GM18507 (cell line): ENCODE measurements at places on chromosomes 5 and 9.

- no peak for DNase-seq
These were observed 141.9 kb downstream of the NPR3 start for GRCh38 chr5:32852976-32853375.

- no peak for DNase-seq
These were observed 26.5 kb upstream of the CLPTM1L start for GRCh38 chr5:1371218-1371971.

GRCh38 chr5:56094579-56095361, 100.0 kb upstream of the IL6ST start:
- no peak for DNase-seq

DNA sequence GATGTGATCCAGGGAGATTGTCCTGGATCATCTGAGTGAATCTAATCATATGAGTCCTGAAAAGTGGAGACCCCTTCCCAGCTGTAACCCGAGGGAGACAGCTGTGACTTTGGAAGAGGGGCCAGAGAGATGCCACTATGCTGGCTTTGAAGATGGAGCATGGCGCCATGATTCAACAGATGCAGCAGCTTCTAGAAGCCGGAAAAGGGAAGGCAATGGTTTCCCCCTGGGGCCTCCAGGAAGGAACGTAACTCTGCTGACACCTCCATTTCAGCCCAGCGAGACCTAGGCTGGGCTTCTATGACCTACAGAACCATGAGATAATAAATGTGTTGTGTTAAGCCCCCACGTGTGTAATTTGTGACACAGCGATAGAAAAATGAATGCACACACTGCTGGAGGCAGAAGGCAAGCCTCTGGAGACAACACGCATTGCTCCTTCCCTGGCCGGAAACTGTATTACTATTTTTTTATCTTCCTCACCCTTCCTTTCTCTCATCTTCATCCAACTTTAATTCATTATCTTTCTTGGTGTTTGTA, 16.6 kb upstream of the SARDH start:
- no peak for DNase-seq

DNA sequence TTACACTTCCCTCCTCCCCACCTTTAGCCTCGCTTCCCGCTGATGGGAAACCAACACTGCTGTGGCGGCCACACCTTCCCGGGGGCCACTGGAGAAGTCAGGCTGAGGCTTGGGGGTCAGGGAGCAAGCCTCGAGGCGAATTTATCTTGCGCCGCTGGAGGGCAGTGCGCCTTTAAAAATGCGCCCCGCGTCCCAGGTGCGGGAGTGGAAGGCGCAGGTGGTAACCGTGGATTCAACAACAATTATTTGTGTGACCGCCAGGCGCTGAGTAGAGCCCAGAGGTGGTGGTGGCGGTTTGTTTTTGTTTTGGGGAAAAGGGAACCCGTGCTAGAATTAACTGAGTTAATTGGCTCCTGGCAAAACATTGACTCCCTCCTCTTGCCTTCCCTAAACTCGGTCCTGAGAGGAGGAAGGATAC, 1.1 kb downstream of the CFAP77 start:
- peak; percentile 51 for DNase-seq

- DNase-seq: no peak
These were observed 43.5 kb upstream of the ANKDD1B start for GRCh38 chr5:75567710-75568109.

DNA sequence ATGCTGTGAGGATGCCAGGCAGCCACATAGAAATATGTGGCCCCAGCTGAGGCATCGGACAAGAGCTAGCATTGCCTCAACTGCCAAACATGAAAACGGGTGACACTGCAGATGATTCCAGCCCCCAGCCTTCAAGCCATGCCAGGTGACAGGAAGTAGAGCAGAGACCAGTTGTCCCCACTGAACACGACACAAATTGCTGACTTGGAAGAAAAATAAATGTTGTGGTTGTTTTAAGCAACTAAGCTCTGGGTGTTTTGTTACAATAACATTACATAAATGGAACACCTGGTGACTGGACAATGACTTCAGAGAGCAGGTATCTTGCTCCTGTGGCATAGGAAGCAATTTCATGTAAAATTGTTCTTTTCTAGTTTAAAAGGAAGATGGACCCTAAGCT, 154.2 kb downstream of the KIF4B start:
- DNase-seq: no peak

- DNase-seq: no peak
These were observed 449.0 kb downstream of the CCDC171 start for GRCh38 chr9:16001856-16002255.

DNA sequence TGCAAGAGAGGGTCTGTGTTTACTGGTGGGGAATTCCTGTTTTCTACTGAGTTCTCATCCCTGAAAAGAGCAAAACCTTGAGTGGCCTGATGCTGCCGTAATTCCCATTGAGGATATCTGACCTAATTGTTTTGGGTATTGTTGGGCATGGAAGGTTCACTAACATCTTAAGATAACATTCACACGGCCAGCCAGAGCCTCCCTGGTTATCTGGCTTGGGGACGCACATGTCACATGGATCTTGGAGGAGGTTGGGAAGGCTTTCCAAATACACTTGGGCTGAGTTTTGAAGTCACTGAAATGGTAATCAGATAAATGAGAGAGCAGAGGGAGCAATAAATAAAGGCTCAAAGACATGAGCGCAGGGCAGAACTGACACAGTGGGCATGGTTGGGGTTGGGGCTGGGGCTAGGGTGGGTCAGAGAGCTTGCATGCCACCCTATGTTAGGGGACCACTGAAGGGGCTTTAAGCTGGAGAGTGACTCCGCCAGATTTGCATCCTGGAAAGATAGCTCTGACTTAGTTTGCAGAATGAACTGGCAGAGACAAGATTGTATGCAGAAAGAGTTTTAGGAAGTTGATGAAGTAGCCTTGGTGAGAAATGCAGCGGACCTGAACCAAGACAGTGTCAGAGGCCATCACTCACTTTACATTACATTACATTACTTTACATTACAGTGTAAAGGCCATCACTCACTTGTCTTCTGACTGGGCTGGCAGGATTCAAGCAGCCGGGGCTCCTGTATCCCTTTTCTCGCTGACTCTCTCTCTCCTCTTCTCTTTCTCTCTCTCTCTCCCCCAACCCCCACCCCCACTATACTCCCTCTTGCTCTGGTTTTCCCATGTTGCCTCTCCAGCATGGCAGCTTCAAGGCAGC, 24.2 kb downstream of the SLC1A1 start:
- DNase-seq: no peak

GRCh38 chr9:87206064-87206661, 258.9 kb upstream of the GAS1 start:
- DNase-seq: no peak

DNA sequence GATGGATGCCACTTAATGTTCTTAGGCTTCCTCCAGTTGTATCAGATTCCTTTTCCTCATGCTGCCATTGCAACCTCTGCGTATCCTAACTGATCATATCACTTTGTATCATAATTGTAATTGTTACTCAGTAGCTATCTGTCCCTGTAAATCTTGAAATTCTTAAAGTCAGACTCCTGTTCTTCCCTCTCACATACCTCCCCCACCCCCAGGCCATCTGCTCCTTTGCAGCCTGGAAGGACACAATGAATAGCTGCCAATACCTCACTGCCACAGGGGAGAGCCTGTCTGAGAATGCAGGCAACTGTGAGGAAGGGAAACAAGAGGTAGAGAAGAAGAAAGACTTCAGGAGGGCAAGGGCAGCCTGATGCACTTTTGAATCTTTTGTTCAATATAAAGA, 228.5 kb downstream of the ENC1 start:
- DNase-seq: no peak

- DNase-seq: no peak
These were observed 22.6 kb downstream of the BTNL9 start for GRCh38 chr5:181062631-181063030.

DNA sequence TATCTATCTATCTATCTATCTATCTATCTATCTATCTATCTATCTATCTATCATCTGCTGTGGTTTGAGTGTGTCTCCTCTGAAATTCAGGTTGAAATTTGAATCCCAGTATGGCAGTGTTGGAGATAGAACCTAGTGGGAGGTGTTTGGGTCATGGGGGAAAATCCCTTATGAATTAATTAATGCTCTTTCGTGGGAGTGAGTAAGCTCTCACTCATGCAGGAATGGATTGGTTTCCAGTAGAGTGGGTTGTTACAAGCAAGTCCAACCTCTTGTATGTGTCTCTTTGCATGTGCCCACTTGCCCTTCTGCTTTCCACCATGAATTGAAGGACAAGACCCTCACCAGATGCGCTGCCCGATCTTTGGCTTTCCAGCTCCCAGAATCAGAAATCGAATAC, 113.0 kb downstream of the ANXA1 start:
- DNase-seq: no peak

- no peak for DNase-seq
These were observed 55.2 kb downstream of the TRIP13 start for GRCh38 chr5:947626-948471.

- no peak for DNase-seq
These were observed 16.4 kb upstream of the C5orf47 start for GRCh38 chr5:173972607-173972924.

GRCh38 chr5:458547-459353, 15.8 kb downstream of the EXOC3 start:
- no peak for DNase-seq

GRCh38 chr5:84274585-84275468, 109.9 kb downstream of the EDIL3 start:
- no peak for DNase-seq

- no peak for DNase-seq
These were observed 370.0 kb downstream of the ZSWIM6 start for GRCh38 chr5:61701877-61702602.

DNA sequence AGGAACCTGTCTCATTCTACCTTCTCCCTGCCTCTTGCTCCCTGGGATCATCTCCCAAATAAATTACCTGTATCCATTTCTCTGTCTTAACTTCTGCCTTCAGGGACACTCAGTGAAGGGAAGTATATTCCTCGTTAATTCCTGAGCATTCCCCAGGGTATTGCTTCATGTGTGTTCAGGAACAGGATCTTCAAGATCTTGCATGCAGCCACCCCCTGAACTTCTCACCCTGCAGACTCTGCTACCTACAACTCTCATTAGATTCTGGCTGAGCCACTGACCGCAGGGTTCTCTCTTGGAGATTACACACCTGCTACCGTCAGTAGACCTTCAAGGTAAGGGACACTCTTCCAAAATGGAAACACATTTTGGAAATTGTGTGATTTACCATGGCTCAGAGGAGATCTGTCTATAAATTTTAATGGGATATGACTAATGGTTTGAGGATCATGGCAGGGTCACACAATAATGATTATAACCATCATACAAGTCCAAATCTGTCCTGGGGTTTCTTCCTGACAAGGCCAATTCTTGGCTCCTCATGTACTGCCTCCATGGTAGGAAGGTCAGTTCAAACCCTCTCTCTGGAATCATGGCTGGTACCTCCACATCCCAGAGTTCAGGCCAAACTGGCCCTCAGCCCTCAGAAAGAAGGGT, 38.9 kb upstream of the UGCG start:
- no peak for DNase-seq

DNA sequence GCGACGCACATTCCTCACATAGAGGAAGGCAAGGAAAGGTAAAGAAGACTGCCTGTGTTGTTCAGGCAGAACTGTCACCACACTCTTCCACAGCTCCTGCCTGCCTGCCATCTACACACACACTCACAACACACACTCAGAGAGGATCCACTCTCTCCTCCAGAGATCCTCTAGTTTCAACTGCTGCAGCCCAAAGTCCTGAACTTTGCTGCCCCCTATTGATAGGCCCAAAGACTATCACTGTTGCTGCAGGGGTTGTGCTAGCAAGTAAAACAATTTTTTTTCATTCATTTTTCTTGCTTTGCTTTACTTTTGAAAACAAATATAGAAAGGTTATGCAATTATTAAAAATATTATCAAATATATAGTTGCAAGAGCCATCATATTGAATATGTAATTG, 5.9 kb upstream of the CFAP90 start:
- no peak for DNase-seq

- no peak for DNase-seq
These were observed 306.9 kb downstream of the GLIS3 start for GRCh38 chr9:3992924-3993323.

DNA sequence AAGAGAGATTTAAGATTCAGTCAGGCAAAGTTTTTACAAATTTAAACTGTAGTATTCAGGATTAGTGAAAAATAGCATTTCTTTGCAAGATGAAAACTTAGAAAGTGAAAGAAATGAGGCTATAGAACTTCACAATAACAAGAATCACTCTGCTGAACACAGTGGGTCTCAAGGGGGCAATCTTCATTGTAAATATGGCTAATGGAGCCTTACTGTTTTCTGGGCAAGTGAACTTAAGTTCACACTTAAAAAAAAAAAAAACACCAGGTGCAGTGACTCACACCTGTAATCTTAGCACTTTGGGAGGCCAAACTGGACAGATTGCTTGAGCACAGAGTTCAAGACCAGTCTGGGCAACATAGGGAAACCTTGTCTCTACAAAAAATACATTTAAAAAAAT, 175.9 kb upstream of the SNX2 start:
- no peak for DNase-seq

DNA sequence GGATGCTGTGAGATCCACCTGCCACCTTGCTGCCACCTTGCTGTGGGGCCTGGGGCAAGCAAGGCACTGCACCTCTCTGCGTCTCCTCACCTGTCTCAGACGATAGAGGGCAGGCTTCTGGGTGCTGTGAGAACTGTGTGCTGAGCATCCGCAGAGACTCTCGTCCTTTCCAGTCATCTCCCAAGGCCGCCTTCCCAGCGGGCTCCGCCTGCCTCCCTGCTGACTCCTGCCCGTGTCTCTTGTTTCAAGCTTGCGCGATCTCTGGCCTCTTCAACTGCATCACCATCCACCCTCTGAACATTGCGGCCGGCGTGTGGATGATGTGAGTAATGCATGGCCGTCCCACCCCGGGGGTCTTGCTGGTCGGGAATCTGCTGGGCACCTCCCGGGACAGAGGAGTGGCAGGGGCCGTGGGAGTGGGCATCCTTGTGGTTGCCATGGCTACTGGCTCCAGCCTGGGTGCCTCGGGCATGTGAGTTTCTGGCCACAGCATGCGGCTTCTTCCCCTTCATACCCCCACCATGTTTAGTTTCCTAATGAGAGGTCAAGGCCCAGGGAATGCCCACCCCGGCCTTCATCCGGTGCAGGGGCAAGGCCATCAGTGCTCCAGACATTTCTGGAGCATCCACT, 3.6 kb downstream of the CACFD1 start:
- no peak for DNase-seq

DNA sequence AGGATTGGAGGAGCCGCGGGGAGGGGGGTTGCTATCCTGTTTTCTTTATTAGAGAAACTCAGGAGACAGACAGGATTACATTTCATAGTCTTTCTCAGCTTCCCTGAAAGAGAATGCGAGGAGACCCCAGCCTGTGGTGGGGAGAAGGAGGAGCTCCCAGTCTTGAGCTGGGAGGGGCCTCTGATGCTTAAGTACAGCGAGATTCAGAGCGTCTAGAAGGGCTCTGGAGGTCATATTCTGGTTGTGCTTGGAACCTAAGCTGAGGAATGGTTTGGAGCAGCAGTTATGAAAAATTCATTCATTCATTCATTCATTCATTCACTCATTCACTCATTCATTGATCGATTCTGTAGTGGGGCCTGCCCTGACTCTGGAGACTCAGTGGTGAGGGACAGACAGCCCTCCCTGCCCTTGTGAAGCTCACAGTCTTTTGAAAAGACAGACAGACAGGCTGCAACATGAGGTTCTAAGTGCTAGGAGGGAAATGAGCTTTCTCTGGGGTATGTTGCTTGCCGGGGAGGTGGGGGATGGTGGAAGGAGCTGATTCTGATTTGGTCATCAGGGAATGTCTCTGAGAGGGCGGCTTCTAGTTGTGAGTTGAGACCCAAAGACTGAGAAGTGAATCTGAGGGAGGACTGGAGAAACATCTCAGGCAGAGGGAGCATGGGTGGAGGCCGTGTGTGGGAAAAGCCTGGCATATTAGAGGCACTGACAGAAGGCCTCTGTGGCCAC, 2.5 kb upstream of the SPRY4 start:
- no peak for DNase-seq

GRCh38 chr9:80020530-80020929, 448.8 kb downstream of the TLE4 start:
- DNase-seq: no peak
